ENCODE measurements at places on chromosomes 2 and 18. TPM values are rescaled to one million over a fixed set of nuclear protein-coding genes. Genes with fewer than 3 reads are reported as not detected.

GRCh38 chr2:162623888-162624287, 214.7 kb downstream of the KCNH7 start:
- H3K4me1 ChIP-seq, result no peaks in the 10 kb centered on the region
- no peak for DNase-seq
- no peak overlapping the region for H3K27ac ChIP-seq
- H3K36me3 ChIP-seq, result no peaks in the 10 kb centered on the region
- H3K27me3 ChIP-seq, result no peaks in the 10 kb centered on the region
- H3K4me3 ChIP-seq, result no peak overlapping the region

DNA sequence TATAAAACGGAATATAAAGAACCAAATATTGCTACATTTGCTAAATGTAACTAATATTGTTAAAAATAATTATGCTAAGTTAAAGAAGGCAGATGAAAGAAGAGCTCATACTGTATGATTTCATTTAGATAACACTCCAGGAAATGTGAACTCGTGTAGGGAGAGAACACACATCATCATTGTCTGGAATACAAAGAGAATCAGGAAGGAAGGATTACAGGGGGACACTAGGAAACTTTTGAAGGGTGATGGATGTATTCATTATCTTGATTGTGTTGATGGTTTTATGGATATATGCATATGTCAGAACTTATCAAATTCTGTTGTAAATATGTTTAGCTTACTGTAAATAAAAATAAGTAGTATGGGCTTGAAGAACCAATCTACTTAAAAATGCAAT, 104.1 kb upstream of the TRIB2 start:
- H3K27me3 ChIP-seq, result no peaks in the 10 kb centered on the region
- H3K27ac ChIP-seq, result peak overlapping the region; percentile 50
- no peak overlapping the region for H3K4me3 ChIP-seq
- no peaks in the 10 kb centered on the region for H3K36me3 ChIP-seq
- DNase-seq, result no peak
- H3K4me1 ChIP-seq, result peaks cover 3% of the 10 kb centered on the region

DNA sequence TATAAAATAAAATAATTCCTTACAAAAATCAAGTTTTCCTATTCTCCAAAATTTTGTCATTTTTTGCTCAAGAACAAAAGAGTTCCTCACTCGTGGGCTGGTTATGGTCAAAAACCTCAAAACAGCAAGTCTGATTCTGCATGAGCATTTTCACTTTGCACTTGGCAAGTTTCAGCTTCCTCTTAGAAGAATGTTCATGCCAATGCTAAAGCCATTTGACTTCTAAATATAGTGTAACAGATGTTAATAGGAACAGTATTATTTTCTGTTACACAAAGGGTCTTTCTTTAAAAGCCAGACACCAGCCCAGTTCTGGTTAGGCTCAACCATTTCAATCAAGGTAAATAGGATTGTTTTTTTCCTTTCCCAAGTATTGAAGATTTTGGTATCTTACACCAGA, 261.3 kb upstream of the CCDC68 start:
- no peaks in the 10 kb centered on the region for H3K4me1 ChIP-seq
- no peak overlapping the region for H3K27ac ChIP-seq
- no peak overlapping the region for H3K4me3 ChIP-seq
- H3K27me3 ChIP-seq, result peaks cover 7% of the 10 kb centered on the region
- no peak for DNase-seq
- H3K36me3 ChIP-seq, result no peaks in the 10 kb centered on the region

Gene SLC5A7
- not detected for total RNA-seq

Gene SERPINB4
- total RNA-seq, result not detected

Gene KLHL41
- not detected for total RNA-seq
